ENCODE measurements at places on chromosomes 12 and 14.

GRCh38 chr12:59716043-59716442, 120.2 kb downstream of the SLC16A7 start:
- DNase-seq: no peak

GRCh38 chr12:48078901-48079300, 27.0 kb downstream of the SENP1 start:
- no peak for DNase-seq

DNA sequence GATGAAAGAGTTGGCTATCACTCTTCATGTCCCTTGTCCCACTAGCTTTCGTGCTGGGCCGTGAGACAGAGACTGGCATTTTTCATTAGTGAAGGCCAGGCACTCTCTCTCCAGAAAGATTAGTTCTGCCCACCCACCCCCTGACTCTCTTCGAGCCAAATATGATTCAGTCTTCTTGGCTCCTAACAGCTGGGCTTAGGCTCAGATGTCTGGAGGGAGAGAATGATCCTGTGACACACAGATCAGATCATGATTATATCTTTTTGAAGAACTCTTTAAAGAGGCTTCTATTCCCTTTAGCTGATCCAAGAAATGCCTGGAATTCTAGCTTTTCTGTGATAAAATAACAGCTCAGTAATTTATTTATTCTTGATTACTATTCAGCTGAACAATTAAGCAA, 5.2 kb upstream of the GNG2 start:
- no peak for DNase-seq

DNA sequence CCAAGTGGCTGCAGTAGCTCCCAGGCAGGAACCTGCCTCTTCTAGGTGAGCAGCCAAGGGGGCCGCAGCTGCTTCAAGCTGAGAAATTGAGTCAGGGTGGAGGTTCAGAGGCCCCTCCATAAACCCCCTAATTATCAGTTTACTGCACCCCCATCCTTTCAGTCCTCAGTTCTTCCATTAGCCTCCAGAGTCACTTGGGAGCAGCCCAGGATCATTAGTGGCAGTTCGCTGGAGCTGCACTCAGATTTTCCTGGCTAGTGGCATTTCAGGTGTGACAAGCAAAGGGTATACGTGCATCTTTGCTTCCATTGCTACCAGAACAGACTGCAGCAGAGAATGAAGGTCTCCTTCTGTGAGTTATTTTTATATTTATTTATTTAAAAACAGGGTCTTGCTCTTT, 358.7 kb downstream of the FUT8 start:
- DNase-seq: no peak

- no peak for DNase-seq
These were observed 31.1 kb downstream of the TCHP start for GRCh38 chr12:109931143-109931542.

GRCh38 chr14:37246427-37246829, 48.7 kb downstream of the MIPOL1 start:
- DNase-seq: no peak
